Astrocyte of the spinal cord (primary cell): ENCODE measurements at places on chromosomes 6 and 20.

DNA sequence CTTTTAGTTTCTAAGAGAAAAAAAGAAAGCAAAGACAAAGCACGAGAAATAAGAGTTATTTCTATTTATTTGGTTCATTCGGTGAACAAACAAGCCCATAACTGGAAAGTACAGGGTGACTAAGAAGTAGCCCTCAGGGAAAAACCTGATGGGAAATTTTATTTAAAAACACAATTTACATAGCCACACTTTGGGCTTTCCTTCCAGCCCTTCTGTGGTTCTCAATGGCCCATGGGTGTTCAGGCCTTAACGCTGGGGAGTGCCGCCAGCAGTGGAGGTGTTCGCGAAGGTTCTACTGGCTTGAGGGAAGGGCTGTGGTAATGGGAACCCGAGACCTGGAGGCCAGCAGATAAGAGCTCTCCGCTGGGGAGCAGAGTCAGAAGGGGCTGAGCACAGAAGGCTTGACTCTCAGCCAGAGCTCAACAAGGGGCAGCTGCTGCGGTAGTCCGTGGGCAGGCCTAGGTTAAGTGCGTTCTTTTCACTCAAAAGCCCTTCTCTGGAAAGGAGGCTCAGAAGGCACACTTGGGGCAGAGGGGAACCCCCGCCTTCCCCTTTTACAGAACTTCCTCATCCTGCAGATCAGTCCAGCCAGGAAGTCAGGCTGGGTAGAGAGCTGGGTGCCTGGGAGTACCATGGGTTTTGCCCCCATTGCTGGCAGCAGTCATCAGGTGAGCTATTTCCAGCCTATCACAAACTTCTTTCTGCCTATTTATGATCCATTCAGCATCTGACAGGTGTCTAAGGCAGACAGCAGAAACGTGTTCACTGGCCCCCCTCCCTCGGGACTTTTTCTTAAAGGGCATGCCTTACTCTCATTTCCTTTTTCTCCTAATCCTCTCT is 8.8 kb upstream of the CD83 start:
- no peak for DNase-seq

GRCh38 chr6:12342664-12343063 is 52.5 kb downstream of the EDN1 start:
- no peak for DNase-seq

DNA sequence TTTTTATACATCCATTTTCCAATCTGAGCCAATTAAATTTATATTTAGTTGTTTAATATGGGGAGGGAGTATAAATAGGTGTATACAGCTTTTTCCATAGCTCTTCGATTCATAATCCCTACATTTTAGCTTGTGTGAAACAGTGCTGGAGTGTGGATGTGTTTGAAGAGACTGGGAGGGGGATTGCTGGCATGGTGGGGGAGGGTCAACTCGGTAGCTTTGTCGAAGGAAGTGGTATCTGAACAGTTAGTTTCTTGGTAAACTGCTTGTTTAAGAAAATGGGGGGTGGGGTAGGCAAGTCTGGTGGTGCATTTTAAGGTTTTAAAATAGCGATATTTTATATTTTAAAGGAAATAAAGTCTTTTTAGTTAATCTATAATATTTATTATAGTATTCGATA is 1.4 kb upstream of the LIN28B start:
- DNase-seq: no peak

- no peak for DNase-seq
These were observed 7.6 kb downstream of the NKAIN4 start for GRCh38 chr20:63246490-63247288.

DNA sequence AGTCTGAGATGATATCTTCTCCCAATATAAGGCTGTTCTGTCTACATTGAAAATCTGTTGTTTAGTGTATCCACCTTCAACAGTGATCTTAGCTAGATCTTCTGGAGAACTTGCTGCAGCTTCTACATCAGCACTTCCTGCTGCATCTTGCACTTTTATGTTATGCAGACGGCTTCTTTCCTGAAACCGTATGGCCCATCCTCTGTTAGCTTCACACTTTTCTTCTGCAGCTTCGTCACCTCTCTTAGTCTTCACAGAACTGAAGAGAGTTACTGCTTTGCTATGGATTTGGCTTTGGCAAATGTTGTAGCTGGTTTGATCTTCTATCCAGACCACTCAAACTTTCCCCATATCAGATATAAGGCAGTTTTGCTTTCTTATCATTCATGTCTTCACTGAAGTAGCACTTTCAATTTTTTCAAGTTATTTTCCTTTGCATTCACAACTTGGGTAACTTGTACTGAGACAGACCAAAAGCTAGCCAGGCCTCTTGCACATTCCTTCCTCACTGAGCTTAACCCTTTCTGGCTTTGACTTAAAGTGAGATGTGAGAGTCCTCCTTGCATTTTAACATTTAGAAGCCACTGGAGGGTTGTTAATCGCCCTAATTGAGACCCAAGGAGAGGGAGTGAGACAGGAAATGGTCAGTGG is 110.1 kb downstream of the PREP start:
- DNase-seq: no peak

DNA sequence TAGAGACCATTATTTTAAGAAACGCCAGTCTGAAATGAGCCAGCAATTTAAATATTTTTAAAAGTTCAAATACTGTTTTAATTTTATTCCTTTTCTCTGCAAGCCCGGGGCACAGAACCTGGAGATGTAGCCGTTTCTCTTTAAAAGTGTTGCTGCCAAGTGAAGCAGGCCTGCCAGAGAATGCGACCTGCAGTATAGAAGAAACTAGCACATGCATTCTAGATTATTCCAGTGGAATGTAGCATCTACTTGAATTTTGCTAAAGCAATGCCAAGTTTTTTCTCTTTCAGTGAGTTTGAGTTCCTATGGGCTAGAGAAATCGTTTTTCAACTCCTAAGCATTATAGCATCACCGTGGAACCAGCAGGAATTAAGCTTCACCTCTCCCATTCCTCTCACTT is 101.3 kb downstream of the QRSL1 start:
- no peak for DNase-seq

- no peak for DNase-seq
These were observed 6.8 kb upstream of the USP49 start for GRCh38 chr6:41901882-41902519.

DNA sequence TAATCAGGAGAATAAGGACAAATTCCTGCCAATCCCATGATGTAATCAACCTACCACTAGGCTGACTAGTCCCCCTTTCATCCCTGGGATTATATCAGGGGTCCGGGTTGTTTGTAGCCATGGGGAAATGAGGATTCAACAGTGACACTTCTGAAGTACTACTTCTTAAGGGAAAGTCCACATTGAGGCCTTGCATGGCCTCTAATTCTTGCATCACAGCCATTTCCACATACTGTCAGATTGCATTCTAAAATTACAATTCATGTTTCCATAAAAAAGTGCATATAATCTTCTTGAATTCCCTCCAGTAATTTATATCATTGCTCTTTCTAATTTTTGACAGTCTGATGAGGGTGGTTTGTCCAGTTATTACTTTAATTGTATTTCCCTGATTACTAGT is 184.2 kb downstream of the PHF3 start:
- DNase-seq: no peak
